ENCODE measurements at places on chromosomes 6 and 20.

DNA sequence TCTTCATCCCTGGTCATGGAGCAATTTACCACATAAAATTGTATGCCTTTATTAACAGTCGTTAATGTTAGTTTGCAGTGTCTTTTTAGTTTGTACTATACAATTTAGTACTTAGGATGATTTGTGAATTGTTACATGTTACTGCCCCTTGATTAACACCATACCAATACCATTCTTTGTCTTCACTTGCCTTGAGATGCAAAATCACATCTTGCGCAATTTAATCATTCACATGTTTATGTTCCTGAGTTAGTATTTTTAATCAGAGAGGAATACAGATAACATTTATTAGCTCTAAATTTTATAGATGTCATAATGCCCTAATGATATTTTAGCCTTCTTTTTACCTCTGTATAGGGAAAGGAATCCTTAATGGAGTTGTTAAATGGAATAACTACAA, 114.1 kb downstream of the SCAF8 start:
- DNase-seq, result no peak

- DNase-seq, result no peak
Measured at GRCh38 chr20:22241609-22242008, 342.8 kb downstream of the FOXA2 start.

DNA sequence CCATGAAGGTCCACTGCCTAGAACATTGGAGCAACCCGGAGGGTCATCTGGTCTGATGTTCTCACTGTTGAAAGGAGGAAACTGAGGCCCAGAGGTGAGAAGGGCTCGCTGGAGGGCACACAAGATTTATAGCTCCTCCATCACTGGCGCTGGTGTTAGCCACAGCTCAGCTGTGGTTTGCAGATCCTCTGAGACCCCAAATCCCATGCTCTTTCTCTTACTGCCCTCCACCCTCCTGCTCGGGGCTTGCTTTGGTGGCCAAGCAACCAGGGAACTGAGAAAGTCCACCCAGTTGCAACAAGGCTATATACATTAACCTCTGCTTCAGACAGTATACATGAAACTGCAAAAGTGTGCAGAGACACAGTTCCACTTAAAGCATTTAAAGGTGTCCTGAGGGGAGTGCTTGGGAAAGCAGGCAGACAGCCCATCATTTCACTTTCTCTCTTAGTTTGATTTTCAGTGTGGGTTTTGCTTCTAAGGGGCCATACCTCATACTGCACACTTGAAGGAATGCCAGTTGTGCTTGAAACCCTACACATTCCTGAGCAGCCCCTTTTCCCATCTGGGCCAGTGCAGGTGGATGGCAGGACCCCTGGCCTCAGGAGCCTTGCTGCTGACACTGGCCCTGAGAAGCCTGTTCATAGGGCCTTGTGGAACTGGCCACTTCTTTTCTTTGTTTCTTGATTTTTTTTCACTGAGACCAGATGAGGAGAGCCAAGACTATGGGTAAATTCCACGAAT, 347.6 kb downstream of the CDC5L start:
- DNase-seq, result no peak

DNA sequence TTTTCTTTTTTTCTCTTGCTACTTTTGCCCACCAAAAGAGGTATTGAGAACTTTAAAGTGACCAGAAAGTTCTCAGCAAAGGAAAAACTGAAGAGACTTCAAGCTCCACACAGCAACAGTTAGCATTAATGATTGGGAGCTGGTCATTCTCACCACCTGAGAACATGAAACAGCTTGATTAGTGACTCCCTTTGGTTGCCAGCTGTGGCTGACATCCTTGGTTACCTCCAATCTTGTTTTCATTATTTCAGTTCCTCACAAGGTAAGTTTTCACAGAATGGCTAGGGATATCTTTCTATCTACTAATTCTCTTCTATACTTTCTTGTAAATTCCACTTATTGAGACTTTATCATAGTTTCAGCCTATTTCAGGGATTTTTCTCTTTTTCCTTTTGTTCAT, 427.9 kb downstream of the QKI start:
- no peak for DNase-seq

- DNase-seq, result no peak
Measured at GRCh38 chr20:21241406-21241805, 61.7 kb upstream of the XRN2 start.

GRCh38 chr6:80480421-80481157, 374.1 kb downstream of the BCKDHB start:
- no peak for DNase-seq

- no peak for DNase-seq
Measured at GRCh38 chr20:23009636-23010035, 25.5 kb upstream of the SSTR4 start.

GRCh38 chr6:72741083-72741482, 119.2 kb downstream of the KCNQ5 start:
- no peak for DNase-seq

DNA sequence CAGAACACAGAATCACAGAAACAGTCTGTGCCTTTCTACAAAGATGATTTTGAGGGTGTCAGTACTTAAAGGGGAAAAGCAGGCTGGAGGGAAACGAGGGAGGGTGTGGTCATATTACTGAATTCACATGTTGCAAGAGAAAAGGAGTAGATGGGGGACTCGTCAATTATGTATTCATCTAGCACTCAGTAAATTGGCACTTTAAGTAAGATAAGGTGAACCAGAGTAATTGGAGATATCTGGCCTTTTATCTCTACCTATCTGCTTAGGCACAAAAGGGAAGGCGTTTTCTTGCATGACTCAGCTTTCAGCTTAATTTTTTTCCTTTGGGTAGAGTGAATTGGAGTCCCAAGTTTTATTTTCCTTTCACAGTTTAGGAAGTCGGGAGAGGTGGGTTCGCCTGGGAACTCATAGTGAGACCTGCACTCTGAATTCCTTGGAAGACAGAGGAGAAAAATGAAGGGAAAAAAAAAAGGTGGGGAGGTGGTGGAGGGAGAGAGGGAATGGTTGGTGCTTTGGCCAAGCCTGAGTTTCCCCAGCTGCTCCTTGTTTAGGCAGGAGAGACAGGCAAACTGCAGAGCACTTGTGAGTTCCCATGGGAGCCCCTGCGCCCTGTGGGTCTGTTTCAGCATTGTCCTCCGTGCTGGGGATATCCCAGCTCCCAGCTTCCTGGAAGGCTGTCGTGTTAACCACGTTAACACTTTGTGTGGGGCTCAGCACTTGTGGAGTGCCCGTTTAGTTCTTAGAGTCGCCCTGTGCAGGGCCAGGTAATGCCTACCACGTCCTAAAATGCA, 19.7 kb upstream of the GTSF1L start:
- no peak for DNase-seq

GRCh38 chr6:137687818-137688217, 179.2 kb upstream of the TNFAIP3 start:
- DNase-seq, result no peak

DNA sequence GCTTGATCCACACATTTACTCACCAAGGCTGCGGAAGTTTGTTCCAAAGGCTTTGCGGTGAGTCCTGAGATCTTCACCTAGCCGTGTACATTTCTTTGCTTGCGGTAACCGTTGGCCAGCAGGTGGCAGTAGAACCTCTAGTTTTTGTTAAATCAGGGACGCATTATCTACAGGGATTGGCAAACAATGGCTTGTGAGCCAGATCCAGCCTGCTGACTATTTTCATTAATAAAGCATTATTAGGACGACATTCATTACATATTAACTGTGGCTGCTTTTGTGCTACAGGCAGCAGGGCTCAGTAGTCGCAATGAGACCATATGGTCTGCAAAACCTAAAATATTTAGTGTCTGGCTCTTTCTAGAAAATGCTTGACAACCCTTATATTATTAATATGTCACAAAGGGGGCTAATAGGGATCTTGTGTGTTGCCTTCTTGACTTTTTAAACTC, 174.1 kb downstream of the DOK5 start:
- DNase-seq, result peak; percentile 45

GRCh38 chr20:36121981-36122930, 32.3 kb upstream of the EPB41L1 start:
- DNase-seq, result no peak

DNA sequence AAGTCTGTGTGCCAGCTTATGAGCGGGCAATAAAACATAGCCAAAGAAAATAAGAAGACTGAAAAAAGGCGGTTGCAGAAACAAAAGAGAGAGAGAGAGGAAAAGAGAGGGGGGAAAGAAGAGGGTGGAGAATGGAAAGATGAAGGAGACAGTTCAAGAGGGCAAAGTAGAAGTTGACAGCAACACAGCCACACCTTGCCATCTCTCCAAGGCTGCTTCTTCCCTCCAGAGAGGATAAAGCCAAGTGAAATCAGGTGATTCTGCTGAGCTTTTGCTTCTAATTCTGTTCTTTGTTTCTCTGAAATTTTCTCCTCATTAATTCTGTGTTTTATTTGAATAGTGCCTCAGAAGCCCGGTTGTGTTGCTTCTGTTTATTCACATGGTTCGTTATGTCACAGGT, 48.5 kb downstream of the PTPRK start:
- DNase-seq, result no peak

DNA sequence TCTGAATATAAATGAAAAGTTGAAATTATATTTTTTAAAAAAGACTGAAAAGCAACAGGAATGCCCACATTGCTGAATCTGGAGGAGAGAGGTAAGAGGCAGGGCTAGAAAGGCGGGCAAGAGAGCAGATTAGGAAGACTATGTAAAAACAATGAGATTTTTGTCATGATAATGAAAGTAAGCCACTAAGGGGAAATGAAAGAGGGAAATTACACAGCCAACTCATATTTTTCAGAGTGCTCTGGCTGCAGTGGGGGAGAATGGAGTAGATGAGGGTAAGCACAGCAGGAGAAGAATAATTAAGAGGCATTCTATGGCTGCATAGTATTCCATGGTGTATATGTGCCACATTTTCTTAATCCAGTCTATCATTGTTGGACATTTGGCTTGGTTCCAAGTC, 281.9 kb downstream of the PKHD1 start:
- DNase-seq, result no peak

DNA sequence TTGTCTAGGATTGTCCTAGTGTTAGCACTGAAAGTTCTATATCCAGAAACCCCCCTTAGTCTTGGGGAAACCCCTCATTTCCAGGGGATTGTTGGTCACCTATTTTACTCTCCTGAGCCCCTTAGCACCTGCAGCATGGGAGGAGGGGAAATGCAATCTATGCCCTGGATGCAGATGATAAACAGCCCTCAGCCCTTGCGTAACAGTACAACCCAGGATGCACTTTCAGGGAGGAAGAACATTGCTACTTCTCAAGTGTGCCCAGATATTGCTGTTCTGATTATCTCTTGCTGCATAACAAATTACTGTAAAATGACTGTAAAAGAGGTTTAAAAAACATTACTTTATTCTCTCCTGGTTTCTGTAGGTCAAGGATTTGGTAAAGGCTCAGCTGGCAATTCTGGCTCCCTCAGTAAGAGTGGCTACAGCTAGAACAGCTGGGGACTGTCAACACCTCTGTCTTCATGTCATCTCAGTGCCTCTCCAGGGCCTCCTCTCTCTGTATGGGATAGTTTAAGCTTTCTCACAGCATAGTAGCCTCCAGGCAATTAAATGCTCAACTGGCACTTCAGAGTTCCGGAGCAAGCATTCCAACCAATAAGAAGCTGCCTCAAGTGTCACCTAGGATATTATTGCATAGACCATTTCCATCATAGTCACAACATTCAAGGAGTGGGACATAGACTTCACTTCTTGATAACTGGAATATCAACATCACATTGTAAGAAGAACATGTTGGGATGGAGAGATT, 117.8 kb upstream of the FOXO3 start:
- DNase-seq, result no peak

GRCh38 chr6:73985891-73986290, 289.9 kb downstream of the CD109 start:
- no peak for DNase-seq

GRCh38 chr6:147177286-147177685, 26.9 kb upstream of the STXBP5 start:
- DNase-seq, result no peak

DNA sequence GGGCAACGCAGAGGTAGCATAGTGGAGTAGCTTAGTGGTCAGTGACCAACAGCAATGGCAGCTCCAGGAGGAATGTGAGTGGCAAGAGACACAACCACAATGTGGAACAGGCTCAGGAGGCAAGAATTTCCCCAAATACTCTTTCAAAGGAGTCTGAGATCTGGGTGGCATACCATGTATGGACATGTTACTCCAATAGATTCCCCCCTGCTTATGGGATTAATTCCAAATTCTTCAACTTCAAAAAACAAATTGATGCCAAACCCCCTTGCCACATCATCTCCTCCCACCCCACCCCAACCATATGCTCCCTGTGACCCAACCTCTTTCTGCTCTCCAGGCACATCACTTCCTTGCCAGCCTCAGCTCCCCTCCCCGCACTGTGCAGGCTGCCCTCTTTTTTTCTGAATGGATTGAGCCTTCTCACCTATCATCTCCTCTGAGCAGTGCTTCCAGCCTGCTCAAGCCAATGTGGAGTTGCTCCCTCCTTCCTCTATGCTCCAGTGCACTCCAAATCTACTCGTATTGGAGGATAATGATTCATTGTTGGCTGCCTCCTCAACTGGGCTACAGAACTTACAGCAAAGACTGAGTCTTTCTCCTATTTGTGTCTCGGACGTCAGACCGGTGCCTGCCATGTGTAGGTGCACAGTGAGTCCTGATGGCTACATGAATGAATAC, 93.0 kb upstream of the CEP85L start:
- no peak for DNase-seq

- no peak for DNase-seq
Measured at GRCh38 chr6:84860920-84861319, 96.5 kb upstream of the TBX18 start.

DNA sequence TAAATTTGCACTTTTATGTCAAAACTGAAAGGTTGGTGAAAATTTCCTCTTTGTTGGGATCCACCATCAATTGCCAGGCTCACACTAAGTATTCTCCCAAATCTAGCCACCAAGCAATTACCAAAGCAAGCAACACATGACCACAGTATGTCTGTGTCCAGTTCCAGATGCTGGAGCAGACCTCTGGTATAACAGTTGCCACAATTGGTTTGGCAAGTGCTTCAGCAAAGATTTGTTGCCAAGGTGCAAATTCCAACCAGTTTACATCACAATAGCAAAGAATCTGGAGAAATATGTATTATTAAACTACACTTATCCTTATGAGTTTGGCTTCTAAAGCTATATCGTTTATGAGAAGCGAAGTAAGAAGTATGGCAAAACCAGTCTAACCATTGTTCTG, 6.4 kb downstream of the GTF2H5 start:
- no peak for DNase-seq

- no peak for DNase-seq
Measured at GRCh38 chr20:47809161-47809960, 24.1 kb upstream of the SULF2 start.

- no peak for DNase-seq
Measured at GRCh38 chr20:10639077-10639736, 34.6 kb downstream of the JAG1 start.
